ENCODE measurements at places on chromosomes 7 and 10.

GRCh38 chr10:31724296-31724695 is 204.3 kb downstream of the ARHGAP12 start:
- no peak for DNase-seq

DNA sequence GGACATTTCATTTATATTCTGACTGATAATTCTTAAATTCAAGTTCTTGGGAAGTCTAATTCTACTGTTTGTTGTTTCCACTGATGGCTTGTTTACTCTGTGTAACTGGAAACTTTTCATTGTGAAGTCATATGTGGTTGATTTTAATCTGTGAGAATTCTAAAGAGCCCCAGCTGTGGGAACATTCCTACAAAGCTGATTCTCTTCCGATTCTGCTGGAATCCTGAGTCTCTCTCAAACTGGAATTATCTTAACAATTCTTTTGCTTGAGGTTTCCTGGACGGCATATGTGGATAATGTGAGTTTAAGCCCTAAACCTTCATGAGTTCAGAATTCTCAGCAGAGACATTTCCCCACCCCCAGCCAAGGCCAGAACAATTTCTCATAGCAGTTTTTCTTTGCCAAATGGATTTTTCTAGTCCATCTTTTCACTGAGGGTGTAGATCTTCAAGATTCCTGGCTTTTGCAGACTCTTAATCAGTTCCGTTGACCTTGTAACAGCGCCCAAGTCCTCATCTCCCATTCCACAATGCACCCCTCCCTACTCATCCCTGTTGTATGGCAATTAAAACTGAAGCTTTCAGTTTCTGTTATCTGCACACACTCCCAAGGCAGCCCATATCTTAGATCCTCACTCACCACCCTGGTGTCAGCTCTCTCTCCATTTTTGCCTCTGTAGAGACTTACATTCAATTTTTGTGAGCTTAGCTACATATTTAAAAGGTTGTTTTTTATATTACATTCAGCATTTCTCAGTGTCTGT is 37.6 kb downstream of the GRM8 start:
- DNase-seq: no peak

GRCh38 chr7:102045681-102046372 is 228.4 kb downstream of the CUX1 start:
- no peak for DNase-seq

DNA sequence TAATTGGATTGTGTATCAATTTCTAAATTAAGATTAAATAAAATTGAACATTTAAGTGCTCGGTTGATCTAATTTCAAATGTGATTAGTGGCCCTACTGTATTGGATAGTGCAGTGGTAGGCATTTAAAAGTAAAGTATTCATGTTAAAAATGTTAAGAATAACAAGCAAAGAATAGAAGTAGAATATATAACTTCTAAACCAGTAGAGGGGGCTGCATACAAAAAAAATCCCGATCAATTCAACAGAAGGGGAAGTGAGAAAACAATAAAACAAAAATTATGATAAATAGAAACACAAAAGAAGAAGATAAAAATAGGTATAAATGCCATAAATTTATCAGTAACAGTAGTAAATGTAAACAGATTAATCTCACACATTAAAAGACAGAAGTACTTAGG is 24.9 kb upstream of the WDFY4 start:
- DNase-seq: no peak

- DNase-seq: no peak
These were observed 134.6 kb downstream of the ZNF467 start for GRCh38 chr7:149638566-149639320.

DNA sequence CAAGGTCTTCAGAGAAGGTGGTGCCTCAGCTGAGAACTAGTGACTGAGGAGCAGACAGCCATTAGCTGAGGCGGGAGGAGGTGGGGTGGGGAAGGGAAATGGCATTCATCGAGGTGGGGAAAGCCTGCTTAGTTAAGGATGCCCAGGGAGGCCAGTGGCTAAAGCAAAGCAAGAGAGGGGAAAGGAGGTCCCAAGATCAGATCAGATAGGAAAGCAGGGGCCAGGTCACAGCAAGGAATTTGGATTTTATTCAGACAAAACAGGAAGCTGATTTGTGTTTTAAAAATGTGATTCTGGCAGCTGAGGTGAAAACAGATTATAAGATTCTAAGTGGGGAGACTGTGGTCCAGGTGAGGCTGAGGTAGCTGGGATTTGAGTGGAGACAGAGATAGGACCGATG is 45.8 kb downstream of the CNNM1 start:
- no peak for DNase-seq

DNA sequence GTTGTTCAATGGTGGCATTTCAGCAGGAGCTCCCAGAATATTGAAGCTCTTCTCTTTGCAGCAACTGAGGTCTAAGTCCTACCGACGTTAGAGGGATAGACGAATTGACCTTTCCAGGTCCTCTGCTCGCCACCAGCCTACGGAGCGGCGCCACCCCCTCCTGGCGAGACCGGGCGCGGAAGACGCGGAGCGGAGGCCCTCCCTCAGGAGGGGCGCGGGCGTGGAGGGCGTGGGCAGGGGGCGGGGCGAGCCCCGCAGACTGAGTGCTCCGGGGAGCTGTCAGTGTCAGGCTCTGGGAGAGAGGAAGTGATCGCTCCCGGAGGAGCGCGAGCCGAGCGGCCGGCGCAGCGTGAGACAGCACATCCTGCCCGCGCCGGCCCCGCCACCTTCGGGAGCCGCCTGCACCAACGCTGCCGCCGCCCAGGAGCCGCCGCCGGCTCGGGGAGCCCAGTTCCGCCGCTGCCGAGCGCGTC is at the start of gene DYNC1I1:
Gene DYNC1I1 (plus strand): TSS at position 257 of the 473 bp plus-strand sequence. CDS start 32,176 bp downstream, outside the sequence.
- peak; percentile 9 for DNase-seq

DNA sequence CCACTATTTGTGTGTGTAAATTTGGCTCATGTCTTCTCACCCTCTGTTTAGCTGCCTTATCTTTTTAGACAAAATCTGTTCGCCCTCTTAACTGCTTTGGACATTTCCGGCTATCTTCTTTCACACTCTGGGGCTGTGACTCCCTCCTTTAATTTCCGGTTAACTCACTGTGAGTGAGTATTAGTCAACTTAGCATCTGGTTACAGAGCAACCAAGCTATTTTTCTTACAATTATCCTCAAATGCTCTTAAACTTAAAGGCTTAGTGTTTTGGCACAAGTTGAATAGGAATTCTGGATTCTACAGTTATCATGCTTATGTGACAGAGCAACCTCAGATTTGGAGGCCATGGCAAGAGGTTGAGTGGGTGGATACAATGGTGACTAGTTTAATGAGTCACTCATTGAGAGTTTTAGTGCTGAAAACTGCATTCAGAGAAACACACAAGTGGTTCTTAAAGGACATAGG is 177.6 kb upstream of the SEMA3A start:
- no peak for DNase-seq

DNA sequence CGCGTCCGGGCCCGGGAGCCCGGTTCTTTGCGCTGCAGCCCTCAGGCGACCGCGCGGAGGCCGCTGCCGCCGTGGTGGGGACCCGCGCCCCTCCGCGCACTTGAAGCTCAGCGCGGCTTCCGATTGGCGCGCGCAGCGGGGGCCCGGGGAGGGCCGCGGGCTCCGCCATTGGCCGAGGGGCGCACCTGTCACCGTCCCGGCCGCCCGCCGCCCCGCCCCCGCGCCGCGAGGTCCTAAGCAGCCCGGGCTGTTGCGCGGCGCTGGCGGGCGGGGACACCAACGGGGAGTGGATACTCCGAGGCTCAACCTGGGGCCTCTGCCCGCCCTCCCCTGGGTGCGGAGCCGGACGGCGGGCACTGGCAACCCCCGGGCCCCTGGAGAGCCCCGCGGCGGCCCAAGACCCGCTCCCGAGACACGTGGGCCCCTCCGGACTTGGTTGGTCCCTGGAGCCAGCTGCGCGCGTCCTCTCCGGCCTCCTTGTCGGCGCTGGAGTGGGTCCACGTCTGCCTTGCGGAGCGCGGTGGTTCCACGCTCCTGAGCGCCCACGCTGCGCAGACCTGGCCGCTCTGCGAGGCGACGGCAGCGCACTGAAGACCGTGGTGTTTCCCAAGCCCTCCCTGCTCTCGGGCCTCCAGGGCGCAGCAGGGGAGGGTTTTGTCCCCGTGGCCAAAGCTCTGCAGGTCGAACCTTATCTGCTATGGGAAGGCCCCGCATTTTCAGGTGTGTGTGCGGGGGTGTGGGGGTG is at the start of gene MNX1:
Gene MNX1 (minus strand): TSS at position 76 of the 745 bp plus-strand sequence. CDS start 313 bp downstream, outside the sequence.
- DNase-seq: no peak

GRCh38 chr10:64959116-64959515 is 1437.9 kb downstream of the REEP3 start:
- DNase-seq: no peak

DNA sequence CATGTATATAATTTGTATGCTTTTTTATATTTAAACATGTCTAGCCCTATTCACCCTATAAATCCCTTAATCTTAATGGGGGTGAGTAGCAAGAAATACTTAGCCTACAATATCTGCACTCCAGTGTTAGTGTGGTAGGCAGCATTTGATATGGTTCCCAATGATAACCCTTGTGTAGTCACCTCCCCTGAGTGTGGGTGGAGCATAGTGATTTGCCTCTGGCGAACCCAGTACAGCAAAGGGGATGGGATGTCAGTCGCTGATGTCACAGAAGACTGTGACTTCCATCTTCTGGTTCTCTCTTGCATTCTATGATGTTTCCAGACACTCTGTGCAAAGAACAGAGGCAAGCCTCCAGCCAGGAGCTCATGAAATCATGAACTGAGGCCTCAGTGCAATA is 211.2 kb downstream of the CRPPA start:
- no peak for DNase-seq

GRCh38 chr10:30493609-30494530 is 59.9 kb downstream of the MAP3K8 start:
- DNase-seq: peak; percentile 53

DNA sequence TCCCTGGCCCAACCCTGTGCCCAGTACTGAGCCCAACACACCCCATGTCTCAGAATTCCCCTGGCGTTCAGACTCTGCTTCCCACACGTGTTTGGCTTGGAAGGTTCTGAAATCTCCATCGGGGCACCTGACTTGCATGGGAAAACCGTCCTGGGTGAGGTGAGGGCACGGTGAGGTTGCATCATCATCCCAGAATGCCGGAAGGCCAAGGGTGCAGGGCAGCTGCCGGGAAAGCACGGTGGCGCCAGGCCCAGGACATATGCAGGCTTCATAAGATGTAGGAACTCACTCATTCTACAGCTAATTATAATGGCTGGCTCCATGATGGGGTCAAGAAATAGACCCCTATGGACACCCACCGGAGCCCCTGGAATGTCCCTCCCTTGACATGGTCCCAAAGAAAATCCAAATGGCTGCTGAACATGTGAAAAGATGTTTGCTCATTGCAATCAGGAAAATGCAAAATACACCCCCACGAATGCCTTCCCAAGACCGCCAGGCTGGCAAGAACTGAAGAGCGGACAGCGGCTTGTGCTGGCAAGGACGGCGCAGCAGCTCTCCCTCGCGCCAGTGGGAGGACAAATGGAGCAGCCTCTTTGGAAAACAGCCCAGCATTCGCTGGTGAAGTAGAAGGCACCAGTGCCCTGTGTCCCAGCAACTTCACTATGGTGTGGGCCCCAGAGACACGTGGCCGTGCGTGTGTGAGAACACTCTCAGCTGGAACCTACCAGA is 2.3 kb downstream of the KNDC1 start:
- no peak for DNase-seq

DNA sequence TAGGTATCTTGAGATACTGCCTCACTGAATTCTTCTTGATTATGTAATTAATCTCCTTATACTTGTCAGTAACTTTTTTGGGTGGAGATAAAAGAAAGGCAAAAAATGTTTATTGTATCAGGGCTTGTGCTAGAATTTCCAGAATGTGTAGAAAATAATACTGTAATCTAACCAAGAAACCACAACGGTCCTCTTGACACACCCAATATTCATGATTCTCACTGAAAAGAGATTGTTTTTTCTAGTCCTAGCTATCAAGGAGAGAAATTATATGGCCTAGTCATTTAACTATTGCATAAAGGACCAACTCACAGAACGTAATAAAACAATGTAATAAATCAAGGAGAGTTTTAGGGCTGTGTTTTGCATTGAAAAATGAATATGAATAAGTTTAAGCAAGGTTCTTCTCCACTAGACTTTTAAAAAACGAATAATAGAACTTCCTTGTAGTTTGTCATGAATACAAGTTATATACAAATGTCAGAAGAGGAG is 80.0 kb upstream of the STEAP4 start:
- no peak for DNase-seq

GRCh38 chr10:128281343-128281742 is 155.1 kb upstream of the MKI67 start:
- DNase-seq: no peak

GRCh38 chr10:71608819-71609768 is 110.5 kb downstream of the C10orf105 start:
- DNase-seq: peak; percentile 38

DNA sequence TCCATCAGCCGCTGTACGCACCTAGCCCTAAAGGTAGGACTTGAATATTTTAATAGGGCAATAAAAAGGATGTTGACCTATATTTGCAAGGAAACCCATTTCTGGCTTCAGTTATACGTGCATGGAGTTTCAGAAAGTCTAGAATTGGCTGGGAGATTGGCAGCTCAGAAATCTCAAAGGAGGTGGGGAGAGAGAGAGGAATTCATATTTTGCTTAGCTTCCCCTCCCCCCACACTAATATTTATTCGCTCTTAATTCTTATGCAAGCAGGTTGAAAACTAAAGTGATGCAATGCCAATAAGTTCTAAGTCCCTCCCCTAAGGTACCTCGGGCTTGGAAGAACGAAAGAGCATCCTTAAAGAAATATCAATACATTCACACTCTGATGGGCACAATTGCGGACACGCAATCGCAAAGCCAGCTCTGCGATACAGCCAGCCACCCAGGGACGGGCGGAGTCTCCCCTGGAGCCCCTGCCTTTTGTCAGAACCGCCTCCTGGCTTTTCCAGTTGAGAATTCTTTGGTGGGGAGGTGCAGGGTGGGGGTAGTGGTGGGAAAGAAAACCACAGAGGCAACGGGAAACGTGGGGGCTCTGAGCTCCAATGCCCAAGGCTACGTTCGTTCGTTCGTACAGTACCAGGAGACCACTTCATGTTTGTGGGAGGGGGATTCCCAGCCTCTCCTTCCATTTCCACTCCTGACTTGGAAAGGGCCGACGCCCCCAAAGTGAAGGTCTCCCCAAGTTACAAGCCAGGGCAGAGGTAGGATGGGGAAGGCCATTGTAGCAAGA is 1.3 kb downstream of the SHH start:
- no peak for DNase-seq

GRCh38 chr7:152571068-152571467 is 104.9 kb downstream of the XRCC2 start:
- DNase-seq: no peak

- no peak for DNase-seq
These were observed 17.1 kb downstream of the CNNM1 start for GRCh38 chr10:99346247-99346646.

GRCh38 chr7:31261341-31261740 is 79.2 kb downstream of the NEUROD6 start:
- no peak for DNase-seq

- DNase-seq: no peak
These were observed 91.7 kb upstream of the MEOX2 start for GRCh38 chr7:15778191-15778590.

GRCh38 chr7:332646-333392 is 42.8 kb downstream of the FOXL3 start:
- peak; percentile 31 for DNase-seq

DNA sequence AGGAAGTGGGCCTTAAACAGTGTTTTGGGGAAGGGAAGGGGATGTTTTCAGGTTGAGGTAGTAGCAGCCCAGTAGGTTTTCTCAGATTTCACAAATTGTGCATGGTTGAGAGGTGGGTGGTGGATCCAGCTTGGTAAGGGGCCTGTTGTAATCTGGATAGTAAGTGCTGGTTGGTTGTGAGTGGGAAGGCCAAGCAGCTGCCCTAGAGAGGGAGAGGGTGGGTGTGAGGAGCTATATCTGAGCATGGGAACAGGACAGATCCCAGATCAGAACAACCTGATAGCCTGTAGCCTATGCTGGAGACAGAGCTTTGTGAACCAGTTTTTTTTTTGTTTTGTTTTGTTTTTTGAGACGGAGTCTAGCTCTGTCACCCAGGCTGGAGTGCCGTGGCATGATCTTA is 53.9 kb upstream of the ZMIZ2 start:
- no peak for DNase-seq

Measured in thoracic aorta (tissue), 2 donors.